Hematopoietic multipotent progenitor cell (in vitro differentiated cells): ENCODE measurements at places on chromosomes 12 and 14.

GRCh38 chr14:55979096-55979495, 139.1 kb upstream of the PELI2 start:
- DNase-seq = no peak

DNA sequence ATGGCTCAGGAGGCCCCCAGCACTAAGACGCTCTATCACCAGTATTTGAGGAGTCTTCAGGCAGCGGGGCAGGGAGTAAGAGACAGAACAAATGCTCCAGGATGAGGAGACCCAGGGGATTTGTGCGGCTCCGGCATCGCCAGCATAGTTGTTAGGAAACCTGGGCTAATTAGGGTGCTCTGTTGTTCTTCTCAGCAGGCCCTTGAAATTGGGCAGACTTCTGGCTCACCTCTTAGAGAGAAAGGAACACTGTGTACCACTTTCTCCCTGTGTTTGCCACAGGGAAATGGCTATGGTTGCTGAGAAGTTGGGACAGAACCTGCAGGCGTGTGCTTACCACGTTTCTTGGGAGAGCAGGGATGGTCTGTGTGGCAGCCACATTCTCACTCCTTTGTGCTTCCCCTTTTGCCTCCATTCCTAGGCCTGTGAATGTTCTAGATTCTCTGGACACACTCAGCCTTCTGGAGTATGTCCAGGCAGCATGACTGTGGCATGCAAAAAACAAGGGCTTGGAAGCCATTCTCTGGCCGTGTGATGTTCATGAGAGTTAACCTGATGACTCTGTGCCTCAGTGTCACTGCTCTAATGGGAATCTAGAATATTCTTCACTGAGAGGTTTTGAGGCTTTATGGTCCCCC, 109.0 kb downstream of the CHST11 start:
- no peak for DNase-seq

GRCh38 chr12:3602488-3602887, 111.5 kb downstream of the PRMT8 start:
- DNase-seq = no peak

- DNase-seq = peak; percentile 60
Observed at GRCh38 chr14:56491299-56492285, 88.0 kb upstream of the TMEM260 start.

GRCh38 chr12:72602581-72602980, 330.4 kb downstream of the TRHDE start:
- DNase-seq = no peak

- DNase-seq = no peak
Observed at GRCh38 chr12:608921-609320, 54.3 kb downstream of the NINJ2 start.
